ENCODE measurements at places on chromosomes 6 and 20. TPM values are rescaled to one million over a fixed set of nuclear protein-coding genes. Genes with fewer than 3 reads are reported as not detected.

RAD21L1 gene
- total RNA-seq: under 0.01 TPM

SYCP2 gene
- 0.26 TPM for total RNA-seq

VSX1 gene
- not detected for total RNA-seq

IRAK1BP1 gene
- 3.2 TPM for total RNA-seq

FNDC1 gene
- total RNA-seq: not detected

CRISP1 gene
- not detected for total RNA-seq

PPIL6 gene
- total RNA-seq: 9.3 TPM
